Cortex of kidney (tissue), 1 donor: ENCODE measurements at places on chromosomes 3 and 15.

- no peak for DNase-seq
These were observed at the start of gene EPHA6 for GRCh38 chr3:96813820-96814650. Gene EPHA6, plus strand, starts transcription at chr3:96814594.

DNA sequence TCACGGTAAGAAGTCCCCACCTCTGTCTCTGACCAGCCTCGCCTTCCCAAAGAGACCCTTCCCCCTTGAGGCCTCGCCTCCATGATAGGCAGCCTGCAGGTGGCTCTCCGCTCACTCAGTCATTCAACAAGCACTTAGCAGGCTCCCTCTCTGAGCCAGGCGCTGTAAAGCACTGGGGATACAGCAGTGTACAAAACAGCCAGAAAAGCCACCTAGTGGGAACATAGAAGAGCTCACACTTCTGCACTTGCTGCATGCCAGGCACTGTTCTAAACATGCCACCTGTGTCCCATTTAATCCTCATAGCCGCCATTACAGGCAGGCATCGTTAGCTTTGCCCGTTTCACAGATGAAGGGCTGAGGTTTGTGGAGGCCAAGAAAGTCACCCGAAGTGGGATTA is 56.0 kb downstream of the SEMA3G start:
- no peak for DNase-seq

DNA sequence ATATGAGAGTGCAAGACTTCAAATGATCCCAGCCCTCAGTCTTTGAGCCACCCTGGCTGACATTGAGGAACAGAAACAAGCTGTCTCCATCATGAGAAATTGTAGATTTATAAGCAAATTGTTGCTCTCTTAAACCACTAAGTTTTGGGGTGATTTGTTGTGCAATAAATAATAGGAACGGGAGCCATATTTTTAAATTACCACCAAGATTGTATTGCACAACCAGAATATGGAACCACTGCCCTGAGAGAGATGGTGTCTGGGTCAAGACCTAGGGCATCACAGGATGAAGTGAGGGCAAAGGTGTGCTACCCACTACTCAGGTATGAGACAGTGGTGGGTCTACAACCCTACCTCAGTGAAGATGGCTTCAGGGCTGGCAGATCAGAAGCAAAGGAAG is 2.3 kb upstream of the CFAP92 start:
- DNase-seq: no peak

GRCh38 chr15:67405208-67406191 is 115.4 kb upstream of the C15orf61 start:
- no peak for DNase-seq

GRCh38 chr15:61736790-61737189 is 323.5 kb downstream of the VPS13C start:
- DNase-seq: no peak

DNA sequence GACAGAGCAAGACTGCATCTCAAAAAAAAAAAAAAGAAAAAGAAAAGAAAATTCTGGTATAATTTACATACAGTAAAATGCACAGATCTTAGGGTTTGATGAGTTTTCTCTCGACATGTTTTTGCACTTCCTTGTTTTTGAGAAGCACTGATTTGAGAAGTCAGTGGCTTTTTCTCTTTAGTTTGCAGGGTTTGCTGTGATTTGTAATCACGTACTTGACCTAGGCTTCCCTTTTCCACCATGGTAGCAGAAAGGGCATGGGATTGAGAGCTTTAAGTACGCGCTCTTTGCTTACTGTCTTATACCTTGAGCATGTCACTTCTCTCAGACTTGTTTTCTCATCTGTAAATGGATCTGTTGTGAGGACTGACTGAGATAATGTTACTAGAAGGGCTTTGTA is 4.1 kb downstream of the VHL start:
- no peak for DNase-seq

GRCh38 chr3:138948371-138949001 is 1.5 kb downstream of the FOXL2NB start:
- DNase-seq: no peak

DNA sequence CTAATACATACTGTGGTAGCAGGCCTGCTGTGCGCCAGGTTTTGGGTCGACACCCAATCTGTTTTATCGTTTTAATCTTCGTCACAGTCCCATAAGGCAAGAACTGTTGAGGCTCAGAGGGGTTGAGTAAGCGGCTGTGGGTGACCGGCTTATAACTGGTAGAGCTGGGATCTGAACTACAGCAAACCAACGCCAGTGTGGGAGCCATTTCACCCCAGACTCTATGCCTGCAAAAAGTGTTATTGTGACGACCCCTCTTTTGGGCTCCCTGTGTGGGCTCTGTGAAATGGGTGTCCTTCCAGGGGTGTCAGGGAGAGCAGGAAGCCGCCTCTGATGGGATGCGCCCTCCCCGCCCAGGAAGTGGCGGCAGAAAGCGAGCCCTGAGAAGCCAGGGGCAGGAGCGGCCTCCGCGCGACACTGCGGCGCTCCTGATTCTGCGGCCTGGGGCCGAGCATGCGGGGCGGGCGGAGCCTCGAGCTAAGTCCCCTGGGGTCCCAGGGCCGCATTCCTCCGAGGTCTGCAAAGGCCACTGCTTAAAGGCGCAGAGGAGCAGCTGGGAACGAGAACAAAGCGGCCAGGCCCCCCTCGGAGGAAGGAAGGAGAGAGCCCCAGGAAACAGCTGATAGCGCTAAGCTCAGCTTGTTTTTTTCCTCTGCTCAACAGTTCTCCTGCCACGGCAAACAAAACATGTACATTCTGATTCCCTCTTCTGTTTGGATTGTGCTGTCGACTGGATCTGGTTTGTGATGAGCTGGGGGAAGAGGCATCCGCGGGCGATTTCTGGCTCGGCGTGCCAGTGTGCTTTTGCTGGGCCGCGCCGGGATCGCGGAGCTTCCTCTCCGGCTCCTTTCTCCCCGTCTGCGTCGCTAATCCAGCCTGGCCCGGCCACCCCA is 33.9 kb downstream of the GRK7 start:
- DNase-seq: no peak

DNA sequence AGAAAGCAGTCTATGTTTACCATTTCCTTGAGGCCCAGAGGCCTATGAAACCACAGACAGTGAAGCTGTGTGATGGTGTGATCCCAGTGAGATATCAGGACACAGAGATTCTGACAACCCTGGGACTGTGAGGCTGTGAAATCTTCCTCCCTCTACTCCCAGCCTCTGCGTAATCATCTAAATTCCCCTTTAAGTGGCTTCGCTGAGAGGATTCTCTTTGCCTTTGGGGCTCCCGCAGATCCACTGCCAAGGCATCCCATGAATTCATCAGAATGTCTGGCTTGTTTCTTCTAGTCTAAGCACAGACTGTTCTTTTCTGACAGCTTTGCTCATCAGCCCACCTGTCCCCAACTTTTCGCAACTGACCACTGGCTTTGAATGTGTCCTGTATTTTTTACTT is 901.2 kb upstream of the NR2F2 start:
- no peak for DNase-seq

DNA sequence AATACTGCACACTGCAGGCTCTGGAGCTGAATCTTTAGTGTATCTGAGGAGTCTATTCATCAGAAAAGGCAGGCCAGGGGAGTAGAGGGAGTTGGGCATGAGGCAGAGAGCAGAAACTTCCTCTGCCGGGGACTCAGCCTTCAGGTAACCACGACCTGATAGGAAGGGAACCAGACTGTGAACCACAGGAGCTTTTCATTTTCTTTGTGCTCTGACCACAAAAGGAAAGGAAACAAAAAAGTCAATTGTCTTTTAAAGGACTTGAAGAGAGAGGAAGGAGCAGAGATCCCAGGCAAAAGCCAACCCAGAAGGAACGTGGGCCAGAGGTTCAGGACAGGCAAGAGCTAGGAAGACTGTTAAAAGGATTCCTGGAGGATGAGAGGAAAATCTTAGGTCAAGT is 573.3 kb downstream of the EPHB1 start:
- no peak for DNase-seq

- DNase-seq: no peak
These were observed 156.8 kb downstream of the LSAMP start for GRCh38 chr3:116288485-116288884.

DNA sequence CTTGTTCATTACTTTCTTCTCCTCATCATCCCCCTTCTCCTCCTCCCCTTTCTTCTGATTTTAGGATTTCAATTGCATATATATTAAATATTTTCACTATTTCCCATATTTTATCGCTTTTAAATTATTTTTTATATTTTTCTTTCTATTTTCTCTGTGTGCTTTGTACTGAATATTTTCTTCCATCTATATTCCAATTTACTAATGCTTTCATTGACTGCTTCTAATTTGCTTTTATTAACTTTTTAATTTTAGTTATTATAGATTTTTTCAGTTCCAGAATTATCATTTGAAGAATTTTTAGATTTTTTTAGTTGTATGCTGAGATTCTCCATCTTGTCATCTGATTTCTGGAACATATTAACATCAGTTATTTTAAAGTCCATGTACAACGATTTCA is 83.2 kb upstream of the ST3GAL6 start:
- no peak for DNase-seq

DNA sequence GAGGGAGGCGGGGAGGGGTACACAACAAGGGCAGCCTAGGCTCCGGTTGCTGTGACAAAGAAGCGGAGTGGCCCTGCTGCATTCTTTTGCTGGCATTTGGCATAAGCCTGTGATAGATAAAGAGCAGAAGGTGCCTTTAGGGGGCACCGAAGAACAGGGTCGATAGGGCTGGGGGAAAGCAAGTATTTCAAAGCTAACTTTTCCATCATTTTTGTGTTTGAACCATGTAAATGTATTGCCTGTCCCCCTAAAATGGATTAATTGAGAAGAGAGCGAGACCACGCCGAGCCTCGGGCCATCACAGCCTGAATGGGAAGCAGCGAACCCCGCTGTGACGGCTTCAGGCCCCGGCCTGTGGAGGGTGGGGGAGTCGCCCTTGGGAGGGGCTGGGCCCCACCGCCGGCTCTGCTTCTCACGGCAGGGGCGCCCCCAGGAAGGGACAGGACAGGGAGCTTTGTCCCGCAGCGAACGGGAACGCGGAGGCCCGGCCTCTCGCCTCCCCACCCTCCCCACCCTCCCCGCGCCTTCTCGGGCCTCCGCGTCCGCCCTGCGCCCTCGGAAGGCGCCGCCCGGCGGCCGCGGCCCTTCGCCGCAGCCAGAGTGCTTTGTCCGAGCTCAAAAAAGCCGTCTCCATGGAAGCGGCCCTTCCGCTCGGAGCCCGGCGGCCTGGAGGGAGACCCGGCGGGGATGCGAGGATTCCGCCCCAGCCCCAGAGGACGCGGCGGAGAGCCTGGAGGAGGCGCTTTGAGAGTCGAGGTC is 32.4 kb upstream of the ALDH1L1 start:
- DNase-seq: no peak

- DNase-seq: no peak
These were observed 37.9 kb downstream of the UBR1 start for GRCh38 chr15:43067717-43068461.

DNA sequence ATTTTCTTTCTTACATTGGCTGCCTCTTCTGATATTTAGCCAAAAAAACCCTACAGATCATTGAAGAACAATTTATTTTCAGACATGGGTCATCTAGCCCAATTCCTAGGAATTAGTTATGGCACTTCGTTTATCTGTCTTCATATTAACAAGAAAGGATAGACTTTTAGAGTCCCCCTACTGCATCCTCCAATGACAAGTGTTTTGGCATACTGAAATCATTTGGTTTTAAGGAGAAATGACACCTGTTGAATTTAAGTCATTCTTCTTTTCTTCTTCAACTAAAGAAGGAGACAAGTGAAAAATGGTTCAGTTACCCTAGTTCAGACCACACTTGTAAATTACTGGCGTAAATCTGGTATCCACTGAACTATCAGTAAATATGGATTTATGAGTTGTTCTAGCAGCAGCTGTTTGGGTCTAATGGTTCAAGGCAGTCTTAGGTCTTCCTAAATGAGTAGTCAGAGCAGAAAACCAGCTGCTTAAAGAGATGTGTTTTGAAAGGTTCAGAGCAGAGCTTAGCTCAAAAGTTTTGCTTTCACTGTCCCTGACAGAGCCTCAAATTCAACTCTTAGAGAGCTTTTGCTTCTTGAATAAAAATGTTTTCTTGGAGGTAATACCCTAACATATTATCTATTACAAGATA is 5.6 kb downstream of the VGLL3 start:
- DNase-seq: no peak

DNA sequence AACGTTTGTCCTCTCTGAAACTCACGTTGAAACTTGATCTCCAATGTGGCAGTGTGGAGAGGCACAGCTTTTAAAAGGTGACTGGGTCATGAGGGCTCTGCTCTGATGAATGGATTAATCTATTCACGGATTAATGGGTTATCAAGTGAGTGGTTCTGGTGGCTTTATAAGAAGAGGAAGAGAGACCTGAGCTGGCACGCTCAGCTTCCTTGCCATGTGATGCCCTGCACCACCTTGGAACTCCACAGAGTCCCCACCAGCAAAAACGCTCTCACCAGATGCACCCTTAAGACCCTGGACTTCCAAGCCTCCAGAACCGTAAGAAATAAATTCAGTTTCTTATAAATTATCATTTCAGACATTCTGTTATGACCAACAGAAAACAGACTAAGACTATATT is 2.6 kb downstream of the PPP1R2 start:
- DNase-seq: no peak

- no peak for DNase-seq
These were observed 23.1 kb upstream of the EIF4A2 start for GRCh38 chr3:186760141-186760833.
